ENCODE measurements at places on chromosomes 2 and 18. TPM values are rescaled to one million over a fixed set of nuclear protein-coding genes. Genes with fewer than 3 reads are reported as not detected.

PID1 gene
- 38.8 TPM for total RNA-seq

MERTK gene
- 0.86 TPM for total RNA-seq

DPYSL5 gene
- not detected for total RNA-seq

EML6 gene
- total RNA-seq = 0.17 TPM

ATIC gene
- 17.2 TPM for total RNA-seq
